ENCODE measurements at places on chromosomes 5 and 9.
A peak's percentile ranks its signal among the peaks of the same experiment; 100 is the strongest.

- DNase-seq: peak; percentile 22
Measured at GRCh38 chr5:175285261-175285660, 158.7 kb downstream of the DRD1 start.

- no peak for DNase-seq
Measured at GRCh38 chr9:38706493-38706892, 13.4 kb downstream of the FAM240B start.

DNA sequence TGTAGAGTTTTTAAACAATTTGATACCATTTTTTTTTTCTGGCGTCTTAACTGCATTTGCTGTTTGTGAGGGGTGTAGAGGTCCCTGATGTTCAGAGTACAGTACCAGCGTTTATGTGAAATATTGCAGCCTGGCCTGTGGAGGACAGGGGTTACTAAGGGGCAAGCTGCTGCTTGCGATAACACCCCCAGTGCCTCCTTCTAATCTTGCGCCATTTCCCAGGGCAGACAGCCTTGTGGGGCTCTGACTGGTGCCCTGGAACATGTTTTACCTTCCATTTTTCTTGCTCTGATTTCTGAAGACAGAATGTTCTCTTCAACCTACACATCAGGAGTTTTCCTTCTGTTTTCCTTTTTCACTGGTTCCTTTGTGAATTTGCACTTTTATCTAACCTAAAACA lies 142.9 kb downstream of the DOCK8 start:
- no peak for DNase-seq

DNA sequence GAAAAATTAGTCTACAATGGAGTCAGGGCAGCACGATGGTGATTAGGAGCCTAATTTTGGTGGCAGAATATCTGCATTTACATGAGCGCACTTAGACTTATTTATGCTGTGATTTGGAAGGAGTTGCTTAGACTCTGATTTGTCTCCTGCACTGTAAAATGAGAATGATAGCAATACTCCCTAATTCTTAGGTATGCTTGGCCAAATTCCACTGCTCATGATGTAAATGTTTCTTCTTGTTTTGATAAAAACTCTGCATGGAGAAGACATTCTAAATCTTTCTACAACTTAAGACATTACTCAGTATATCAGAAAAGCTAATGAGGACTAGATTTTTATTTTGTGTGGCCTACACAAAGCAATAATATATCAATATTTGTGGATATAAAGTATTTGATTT lies 205.4 kb downstream of the CDH18 start:
- no peak for DNase-seq

GRCh38 chr5:35214051-35214450 lies 16.2 kb downstream of the PRLR start:
- DNase-seq: no peak

GRCh38 chr5:133426264-133426663 lies 186.1 kb downstream of the FSTL4 start:
- DNase-seq: no peak

DNA sequence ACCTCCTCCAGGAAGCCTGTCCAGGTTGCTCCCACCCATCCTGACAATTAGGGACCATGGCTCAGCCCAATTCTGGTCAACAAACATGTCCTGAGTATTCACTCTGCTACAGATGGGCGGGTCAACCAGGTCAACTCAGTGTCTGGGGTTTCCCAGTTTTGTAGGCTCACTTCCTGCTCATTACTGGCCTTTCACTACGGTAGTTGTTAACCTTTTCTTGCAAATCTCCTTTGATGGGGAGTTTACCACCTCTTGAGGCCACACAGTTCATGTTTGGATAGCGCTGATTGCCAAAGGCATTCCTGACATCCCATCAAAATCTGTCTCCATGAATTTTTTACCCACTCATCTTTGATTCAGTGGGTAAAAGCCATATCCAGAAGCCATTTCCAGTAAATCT lies 13.8 kb downstream of the TMEM8B start:
- DNase-seq: no peak

DNA sequence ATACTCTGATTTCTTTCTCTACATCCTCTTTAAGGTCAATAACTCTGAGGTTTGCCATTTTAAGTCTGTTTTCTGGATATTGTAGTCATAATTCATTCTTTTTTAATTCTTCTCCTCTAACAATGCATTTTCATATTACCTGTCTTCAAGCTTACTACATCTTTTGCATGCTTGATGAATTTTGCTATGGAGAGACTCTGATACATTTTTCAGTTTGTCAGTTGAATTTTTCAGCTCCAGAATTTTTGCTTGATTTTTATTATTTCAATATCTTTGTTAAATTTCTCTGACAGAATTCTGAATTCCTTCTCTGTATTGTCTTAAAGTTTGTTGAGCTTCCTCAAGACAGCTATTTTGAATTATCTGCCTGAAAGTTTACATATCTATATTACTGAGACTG lies 159.8 kb upstream of the ST8SIA4 start:
- DNase-seq: no peak

- no peak for DNase-seq
Measured at GRCh38 chr5:176650354-176650884, 3.1 kb downstream of the TSPAN17 start.

- DNase-seq: peak; percentile 78
Measured at GRCh38 chr5:172107571-172107970, 80.5 kb downstream of the STK10 start.

GRCh38 chr5:38473008-38473407 lies 83.4 kb downstream of the LIFR start:
- no peak for DNase-seq

- DNase-seq: no peak
Measured at GRCh38 chr5:68381909-68382308, 166.4 kb downstream of the PIK3R1 start.

GRCh38 chr5:66224773-66225553 lies 80.9 kb downstream of the SREK1 start:
- DNase-seq: no peak

DNA sequence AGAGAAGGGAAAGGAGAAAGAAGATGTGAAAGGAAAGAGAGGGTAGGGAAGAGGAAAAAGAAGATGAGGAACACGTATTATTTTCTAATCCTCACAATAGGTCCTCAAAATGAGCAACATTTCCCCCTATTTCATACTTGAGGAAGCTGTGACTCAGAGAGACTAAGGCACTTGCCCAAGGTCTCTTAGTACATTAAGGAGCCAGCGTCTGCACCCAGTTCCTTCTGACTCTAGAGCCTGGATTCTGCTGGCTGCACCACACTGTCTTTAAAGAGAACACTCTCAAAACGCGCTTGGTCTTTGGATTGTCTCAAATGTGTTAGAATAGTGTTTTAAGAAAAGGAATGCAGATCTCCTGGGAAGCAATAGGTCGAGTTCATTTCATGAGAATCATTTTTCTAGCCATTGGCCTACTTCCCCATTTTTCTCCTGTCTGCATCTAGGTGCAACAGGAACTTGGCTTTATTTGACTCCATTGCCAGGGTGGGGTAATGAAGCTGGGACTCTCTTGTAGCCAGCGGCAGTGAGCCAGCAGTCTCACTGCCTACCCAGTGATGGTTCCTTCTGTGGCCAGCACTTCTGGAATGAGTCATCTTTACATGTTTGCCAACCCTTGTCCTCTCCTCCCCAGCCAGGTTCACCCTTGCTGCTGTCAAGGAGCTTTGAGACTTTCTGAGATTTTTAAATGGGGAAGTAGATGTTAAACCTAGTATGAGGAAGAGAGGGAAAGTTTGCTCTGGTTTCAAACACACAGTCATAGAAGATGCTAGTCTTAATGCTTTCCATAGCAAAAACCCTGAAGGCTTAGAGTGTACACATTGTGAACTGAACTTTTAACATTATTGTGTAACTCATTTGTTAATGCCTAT lies 82.7 kb downstream of the DOCK8 start:
- DNase-seq: no peak

- DNase-seq: no peak
Measured at GRCh38 chr5:16304846-16305245, 125.3 kb upstream of the MARCHF11 start.

- DNase-seq: no peak
Measured at GRCh38 chr5:98975682-98976407, 47.0 kb upstream of the CHD1 start.

DNA sequence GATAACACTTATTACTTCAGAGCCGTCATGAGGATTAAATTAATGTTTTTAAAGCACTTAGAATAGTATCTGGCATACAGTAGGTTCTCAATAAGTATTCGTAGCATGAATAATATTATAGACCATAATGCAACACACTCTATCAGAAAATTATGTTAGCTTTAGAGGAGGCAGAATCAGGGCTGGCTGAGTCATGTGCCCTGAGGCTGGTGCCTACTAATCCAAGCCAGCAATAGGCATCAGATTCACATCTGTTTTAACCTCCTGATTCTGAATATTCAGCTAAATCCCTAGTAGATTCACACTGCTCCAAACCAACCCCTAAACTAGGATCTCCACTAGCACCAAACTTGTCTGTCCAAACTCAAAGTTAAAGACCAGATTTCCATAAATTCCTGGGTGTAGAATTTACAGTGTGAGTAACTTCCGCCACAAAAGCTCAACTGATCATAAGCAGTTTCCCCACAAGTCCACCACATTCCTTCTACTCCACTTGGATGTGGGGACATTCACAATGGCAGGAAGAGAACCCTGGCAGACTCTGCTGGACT lies 170.0 kb upstream of the DAPK1 start:
- DNase-seq: no peak

DNA sequence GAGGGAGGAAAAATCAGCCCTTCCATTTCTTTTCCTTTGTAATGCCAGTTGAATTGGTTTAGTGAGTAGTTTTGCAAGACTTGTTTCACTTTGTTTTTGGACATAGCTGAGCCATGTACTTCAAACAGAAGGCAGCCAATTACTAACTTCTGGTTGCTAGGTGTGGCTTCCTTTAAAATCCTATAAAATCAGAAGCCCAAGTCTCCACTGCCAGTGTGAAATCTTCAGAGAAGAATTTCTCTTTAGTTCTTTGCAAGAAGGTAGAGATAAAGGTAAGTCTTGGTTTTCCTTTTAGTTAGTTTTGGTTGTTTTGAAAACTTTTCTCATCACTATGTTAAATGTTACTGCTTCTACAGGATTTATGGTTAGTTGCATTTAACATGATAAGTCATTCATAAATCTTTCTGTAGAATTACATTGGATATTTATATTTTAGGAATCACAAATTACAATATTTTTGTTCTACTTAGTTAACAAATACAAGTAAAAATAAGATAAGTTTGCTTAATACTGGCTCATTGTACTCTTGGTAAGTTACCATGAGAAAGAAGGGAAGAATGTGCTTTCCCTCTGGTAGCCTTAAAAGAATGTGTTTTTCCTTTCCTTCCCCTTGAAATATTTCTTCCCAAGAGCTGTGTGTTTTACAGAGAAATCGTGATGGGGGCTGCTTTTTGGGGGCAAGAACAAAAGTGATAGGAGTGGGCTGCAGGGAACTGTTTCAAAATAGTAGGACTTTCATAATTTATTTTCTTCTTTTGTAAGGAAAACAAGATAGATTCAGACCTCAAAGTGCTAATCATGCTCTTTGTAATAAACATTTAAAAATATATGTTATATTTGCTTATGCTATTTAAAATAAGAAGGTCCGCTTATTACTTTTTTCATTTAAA lies at the start of gene ANXA1:
Gene ANXA1, plus strand, starts transcription at position 213 of the 890 bp plus-strand sequence. CDS start 6,671 bp downstream, outside the sequence.
- DNase-seq: peak; percentile 62

DNA sequence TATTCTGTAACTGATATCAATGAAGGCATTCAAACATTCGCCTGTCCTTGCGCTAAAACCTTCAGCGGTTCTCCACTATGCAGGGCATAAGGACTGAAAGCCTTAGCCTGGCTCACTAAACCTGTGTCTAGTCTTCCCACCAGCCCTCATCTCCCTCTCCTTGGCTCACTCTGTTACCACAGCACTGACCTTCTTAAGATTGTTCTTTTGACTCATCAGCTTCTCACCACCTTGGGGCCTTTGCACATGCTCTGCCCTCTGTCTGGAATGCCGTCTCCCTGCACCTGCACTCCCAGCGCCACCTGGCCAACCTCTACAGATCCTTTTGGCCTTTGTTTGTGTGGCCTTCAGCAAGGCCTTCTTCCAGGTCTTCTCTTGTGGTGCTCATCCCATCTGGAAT lies 131.8 kb upstream of the IER5L start:
- DNase-seq: no peak

- no peak for DNase-seq
Measured at GRCh38 chr5:87210743-87211142, 56.9 kb upstream of the RASA1 start.

- no peak for DNase-seq
Measured at GRCh38 chr9:121085661-121086060, 10.9 kb downstream of the CNTRL start.

- no peak for DNase-seq
Measured at GRCh38 chr5:170484847-170485615, 18.8 kb upstream of the KCNIP1 start.

- DNase-seq: no peak
Measured at GRCh38 chr5:62326302-62326701, 20.3 kb downstream of the KIF2A start.

DNA sequence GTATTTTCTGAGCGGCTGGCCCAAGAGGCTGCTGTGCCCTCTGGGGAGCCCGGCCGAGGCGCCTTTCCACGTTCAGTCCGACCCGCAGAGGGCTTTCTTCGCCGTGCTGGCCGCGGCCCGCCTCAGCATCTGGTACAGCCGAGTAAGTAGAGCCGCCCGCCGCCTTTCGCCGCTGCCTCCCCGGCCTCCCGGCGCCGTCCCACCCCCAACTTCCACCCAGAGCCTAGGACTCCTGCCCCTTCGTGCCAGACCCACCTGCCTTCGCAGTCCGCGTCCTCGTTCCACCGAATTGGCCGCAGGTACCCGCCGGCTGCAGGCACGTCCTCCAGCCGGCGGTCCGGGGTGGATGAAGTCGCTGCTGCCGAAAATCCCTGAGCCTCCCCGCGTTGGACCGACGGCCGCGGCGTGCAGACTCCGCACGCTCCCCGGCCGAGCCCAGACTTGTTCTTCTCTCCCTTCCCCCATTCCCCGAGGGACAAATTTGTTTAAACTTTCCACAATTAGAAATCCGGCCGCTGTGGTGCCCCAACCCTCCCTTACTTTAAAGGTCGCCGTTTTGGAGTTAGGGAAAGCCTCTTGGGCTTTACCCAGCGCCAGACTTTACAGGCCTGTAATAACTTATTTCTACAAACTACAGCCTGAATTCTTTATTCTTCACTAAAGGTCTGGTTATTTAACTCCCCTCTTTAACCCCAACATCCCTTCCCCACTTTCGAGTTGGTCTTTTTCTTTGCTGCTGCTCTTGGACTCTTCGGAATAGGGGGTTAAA lies 589 bp downstream of the RIC1 start:
- no peak for DNase-seq

GRCh38 chr5:71862507-71863060 lies 143.5 kb downstream of the CARTPT start:
- DNase-seq: no peak

DNA sequence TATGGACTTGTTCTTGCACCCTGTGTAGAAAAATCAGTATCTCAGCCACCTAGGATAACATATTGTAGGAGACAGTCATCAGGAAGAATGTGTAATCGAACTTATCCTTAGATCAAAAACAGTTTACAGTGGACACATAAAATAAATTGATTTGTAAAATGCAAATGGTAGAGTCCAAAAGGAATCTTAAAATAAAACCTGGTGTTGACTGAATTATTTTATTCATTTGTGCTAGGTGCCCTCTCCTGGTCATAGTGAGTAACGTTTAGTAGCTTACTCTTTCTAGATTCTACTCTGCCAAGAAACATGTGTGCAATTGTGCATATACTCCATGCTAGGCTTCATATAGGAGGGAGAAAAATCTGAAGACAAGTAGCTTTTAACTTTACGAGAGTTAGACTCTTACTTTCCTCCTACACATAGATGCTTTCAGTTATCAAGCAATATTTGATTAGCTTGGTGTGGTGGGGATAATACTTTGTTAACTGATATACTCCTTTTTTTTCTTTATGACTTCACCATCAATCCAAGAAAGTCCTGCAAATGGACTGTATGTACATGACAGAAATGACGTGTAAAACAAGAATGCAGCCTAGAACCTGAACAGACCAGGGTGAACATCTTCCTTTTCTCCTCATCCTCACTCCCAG lies 23.7 kb upstream of the LOX start:
- DNase-seq: peak; percentile 55

Measured in astrocyte of the cerebellum (primary cell).